ENCODE measurements at places on chromosomes 12 and 14.

DNA sequence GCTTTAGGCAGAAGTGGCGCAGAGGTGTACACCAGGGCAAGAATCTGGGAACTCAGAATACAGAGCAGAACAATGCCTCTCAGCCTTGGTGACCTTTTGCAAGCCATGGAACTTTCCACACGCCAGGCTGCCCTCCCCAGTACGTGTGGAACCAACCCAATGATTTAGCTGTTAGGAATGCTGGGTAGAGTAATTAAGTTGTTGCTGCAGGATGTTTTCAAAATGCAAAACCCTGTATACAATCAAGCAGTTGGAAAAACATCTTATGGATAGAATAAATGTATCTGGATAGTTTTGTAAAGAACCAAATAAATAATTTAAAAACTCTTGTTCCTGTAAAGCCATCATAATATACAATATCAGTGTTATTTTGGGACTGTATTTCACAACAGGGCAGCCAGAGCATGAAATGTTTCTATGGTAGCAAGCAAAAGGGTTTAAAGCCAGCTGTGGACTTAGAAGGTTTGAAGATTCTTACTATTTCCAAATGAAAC lies 19.4 kb downstream of the PPP1R36 start:
- peak; percentile 95 for DNase-seq

GRCh38 chr14:29462321-29462720 lies 465.3 kb downstream of the PRKD1 start:
- DNase-seq: no peak

GRCh38 chr12:28498850-28499249 lies 308.6 kb downstream of the CCDC91 start:
- no peak for DNase-seq

DNA sequence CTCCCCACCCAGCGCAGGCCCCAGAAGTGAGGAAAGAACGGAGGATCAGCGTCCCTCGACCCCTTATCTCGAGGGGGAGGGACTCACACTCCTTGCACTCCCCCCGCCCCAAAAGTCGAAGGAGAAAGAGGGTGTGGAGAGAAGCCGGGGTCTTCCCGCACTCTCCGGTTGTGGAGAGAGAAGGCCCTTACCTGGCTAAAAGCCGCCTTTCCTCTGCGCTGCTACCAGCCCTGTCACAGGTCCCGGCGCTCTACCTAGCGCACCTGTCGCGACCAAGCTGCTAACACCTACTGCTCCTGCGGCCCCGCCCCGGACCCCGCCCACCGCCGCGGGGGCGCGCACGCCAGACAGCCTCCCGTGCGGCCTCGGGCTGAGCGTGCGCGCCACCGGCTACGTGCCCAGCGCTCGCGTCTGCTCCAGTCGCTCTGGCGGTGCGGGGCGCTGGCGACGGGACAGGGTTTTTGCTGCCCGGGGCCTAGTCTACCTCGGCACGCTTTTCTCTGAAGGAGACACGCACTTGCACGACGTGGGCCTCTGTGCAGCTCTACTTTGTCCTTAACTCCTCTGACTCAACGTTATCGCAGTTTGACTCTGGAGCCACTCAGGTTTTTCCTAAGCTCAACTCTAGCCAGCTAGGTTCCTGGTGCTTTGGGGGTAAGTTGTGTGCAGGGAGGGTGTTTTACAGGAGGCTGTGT lies at the start of gene LIMA1:
TSS of gene LIMA1 (minus strand) at position 292 of the 695 bp plus-strand sequence. CDS start 34,769 bp downstream, outside the sequence.
- peak; percentile 95 for DNase-seq

DNA sequence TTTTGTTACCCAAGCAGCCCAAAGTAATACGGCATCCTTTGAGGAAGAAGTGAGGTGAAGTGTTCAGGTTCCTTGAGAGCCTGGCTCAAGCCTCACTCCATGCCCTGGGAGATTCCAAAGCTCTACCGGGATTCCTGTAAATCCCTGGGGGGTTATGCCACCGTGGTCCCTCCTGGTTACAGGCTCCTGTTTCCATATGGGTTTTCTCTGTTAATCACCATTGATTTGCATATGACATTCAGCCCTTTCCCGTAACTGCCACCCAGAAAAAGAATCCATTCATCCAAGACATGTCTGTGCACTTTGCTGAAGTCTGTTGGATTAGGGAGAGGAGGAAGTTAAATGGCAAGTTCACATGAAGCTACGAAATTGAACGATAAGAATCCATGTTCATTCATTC lies 27.9 kb upstream of the CCDC60 start:
- no peak for DNase-seq

DNA sequence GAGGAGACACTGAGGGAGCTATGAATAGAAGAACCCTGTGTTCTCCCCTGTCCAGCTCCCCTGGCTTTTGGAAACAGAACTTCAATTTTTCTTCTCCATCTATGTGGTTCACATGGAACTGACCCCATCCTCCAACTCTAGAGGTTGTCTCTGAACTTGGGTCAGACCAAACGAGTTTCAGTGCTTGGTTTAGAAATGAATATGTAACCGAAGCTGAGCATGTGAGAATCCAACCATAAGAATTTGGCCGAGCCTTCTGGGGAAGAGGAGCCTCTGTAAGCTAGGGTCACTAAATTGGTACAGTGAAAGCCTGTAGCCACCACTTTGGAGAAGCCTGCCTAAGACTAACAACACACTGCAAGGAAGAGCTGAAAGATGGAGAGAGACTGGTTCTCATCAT lies 464.4 kb downstream of the ZFP36L1 start:
- DNase-seq: no peak

GRCh38 chr12:132071040-132071810 lies 72.9 kb downstream of the DDX51 start:
- no peak for DNase-seq

DNA sequence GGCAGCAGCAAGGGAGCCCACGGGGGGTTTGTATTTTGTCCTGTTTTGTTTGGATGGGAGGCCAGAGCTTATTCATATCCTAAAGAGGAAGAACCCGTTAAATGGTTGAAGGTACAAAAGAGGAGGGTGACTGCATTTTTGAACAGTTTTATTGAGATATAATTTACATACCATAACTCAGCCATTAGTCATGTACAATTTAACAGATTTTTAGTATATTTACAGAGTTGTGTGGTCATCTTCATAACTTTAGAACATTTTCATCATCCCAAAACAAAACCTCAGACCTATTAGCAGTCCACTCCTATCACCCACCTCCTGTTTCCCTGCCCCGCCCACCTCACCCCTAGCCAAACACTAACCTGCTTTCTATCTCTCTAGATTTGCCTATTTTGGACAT lies 12.6 kb downstream of the NRDE2 start:
- DNase-seq: peak; percentile 7

DNA sequence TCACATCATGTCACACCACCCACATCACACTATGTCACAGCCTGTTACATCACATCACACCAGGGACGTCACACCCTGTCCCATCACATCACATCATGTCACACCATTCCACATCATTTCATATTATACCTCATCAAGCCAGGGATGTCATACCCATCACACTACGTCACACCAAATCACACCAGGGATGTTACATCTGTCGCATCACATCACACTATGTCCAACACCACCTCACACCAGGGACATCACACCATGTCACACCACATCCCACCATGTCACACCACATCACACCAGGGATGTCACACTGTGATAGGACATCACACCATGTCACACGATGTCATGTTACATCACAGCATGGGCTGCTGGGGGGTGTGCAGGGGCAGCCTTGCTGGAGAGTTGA lies 110.6 kb downstream of the TMEM121 start:
- DNase-seq: no peak

GRCh38 chr14:97315790-97316189 lies 518.6 kb downstream of the VRK1 start:
- DNase-seq: no peak

DNA sequence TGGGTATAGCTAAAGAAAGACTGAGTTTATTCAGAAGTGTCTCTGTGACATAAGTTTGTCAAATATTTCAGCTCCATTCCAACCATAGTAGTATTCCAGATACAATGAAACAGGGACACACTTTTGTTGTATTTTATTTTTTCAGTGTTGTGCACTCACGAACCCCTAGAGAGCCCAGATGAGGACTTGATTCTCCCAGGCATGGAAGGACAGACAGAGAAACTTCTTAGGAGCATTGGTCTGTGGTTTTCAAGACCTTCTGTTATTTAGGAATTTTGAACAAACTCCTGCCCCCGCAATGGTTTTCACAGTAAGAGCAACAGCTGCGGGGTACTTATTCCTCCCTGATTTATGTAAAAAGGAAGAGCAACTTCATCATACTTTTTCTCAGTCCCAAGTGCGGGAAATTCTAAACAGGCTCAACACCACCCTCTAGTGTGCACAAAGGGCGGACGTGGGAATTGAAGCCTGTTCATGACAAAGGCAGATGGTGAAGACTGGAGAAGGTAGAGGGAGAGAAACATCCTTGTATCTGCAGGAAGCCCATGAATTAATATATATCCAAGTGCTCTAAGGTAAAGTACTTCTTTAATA lies 147.6 kb downstream of the PAH start:
- DNase-seq: peak; percentile 91

- DNase-seq: no peak
Observed at GRCh38 chr12:7009512-7009911, 8.8 kb downstream of the LPCAT3 start.

DNA sequence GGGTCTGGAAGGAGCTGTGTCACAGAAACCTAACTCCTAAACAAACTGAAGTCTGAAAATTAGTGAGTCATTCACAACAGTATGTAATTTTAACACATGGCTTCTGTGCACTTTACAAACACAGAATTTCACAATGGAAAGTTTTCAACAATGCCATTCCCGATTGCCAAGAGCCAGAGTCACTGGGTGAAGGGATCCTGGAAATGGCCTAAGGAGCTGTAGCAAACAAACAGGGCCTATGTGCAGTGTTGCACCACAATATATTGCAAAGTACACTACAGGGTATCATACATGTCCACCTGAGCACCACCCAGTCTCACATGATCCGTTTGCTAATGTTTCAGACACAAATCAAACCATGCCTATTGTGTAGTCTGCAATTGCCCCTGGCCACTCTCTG lies 184.7 kb upstream of the OTX2 start:
- DNase-seq: peak; percentile 0

DNA sequence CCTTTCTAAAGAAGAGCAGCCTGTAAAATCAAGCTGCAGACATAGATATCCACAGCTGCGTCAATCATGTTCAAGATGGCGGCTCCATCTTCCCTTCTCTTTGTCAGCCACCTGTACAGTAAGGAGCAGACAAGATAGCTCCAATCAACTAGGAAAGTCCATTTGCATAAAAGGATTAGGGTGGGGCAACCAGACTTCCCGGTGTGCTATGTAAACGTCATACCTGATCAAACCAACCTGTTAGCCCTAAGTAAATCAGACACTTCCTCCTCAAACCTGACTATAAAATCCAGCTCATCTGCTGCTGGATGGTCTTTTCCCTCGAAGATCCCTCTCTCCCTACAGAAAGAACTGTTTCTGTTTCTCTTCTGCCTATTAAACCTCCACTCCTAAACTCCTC lies 60.1 kb downstream of the BCAT1 start:
- DNase-seq: no peak

GRCh38 chr14:70879448-70879847 lies 27.8 kb upstream of the PCNX1 start:
- DNase-seq: no peak

GRCh38 chr14:46574221-46574977 lies 77.2 kb downstream of the RPL10L start:
- DNase-seq: no peak

DNA sequence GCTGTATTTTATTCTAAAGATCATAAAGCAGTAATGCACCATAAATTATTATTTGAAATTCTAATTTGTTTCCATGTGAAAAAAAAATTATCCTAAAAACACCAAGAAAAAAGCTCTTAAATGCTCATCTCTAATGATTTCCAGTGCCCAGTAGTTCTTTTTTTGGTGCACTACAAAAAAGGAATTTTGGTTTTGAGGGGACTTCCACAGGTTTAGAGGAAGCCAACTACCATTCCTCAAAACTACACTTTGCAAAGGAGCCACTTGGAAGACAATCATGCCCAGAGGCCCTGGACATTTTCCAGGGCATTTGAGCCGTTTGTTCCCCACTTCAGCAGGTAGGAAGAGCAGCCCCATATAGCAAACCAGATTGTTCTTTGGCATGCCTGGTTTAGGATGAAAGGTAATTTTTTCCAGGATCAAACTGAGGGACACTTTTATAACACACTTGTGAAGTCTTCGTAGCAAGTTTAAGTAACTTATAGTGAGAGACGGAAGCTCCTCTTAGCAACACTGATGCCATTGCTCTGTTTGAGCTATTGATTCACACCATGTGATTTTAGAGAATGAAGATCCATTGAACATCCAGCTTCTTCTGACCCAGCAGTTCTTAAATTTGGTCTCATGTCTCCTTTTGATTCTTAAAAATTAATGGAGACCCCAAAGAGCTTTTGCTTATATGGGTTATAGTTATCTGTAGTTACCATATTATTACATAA lies 187.9 kb downstream of the ETV6 start:
- DNase-seq: no peak

DNA sequence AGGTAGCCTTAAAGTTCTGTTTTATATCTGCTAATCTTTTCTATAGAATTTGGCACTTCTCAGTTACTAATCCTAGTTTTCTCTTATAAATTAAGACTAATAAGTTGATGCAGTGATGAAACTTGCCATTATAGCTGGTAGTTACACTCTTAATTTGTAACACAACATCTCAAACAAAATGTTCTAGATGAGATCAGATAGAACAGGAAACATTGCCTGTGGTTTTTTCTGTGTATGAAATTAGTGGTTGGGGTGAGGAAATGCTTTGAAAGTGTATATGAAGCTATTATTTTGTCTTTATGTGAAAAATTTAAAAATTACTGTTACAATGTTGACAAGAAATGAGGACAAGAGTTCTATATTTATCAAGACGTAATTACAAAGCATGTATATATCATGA lies 91.9 kb downstream of the PCNX1 start:
- no peak for DNase-seq

DNA sequence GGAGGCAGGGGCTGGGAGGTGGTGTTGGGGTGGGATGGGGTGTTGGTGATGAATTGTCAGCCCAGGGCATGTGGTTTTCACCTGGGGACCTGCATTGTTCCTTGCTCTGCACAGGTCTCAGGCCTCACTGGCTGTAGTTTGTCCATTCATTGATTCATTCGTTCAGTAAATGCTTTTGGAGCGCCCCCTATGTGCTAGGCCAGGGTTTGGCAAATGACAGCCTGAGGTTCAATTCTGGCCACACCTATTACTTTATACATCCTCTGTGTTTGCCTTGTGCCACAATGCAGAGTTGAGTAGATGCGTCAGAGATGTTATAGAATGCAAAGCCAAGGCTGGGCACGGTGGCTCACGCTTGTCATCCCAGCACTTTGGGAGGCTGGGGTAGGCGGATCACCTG lies 4.7 kb downstream of the ADCK1 start:
- no peak for DNase-seq

- DNase-seq: no peak
Observed at GRCh38 chr14:82341261-82341810, 807.7 kb upstream of the SEL1L start.

DNA sequence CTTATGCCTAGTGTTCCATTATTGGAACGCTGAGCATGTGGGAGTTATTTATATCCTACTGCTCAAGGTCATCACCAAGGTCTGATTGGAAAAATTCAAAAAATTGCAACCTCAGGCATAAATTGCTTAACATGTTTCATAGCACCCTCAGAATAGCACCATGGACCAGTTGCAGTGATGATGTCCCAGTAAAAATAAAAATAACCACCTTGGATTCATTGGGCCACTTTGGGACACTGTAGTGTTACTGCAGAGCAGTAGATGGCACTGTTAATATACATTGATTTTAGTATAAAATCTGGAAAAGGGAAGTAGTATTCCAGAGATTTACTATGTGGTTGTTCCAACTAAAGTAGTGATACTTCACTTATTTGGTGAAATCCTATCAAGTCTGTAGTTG lies 31.0 kb upstream of the PTCSC3 start:
- peak; percentile 16 for DNase-seq
